ENCODE measurements at places on chromosomes 4 and X.
A peak's percentile ranks its signal among the peaks of the same experiment; 100 is the strongest.

DNA sequence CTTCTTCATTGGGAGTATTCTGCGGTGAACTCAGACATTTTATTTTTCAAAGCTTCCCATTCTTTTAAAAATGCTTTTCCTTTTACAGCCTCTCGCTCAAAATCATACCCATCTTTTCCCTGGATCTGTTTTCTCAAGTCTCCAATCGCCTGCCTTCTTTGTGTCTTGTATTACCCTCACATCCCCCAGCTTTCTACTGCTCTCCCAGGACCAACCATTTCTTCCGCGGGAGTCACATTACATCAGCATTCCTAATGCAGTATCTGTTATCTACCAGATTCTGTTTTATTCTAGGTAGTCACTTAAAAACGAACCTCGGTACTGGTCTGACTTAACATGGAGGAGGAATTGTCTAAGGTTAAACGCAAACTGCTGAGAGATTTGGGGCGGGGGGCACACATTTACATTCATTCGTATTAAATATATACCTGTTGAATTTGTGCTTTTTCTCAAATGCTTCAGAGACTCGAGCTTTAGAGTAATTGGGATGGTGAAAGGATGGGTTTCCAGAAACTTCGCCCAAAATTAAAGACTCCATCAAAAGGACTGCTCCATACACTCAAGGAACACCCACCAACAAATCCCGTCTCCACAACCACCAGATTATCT, 493 bp upstream of the UCHL1 start:
- no peak for DNase-seq

DNA sequence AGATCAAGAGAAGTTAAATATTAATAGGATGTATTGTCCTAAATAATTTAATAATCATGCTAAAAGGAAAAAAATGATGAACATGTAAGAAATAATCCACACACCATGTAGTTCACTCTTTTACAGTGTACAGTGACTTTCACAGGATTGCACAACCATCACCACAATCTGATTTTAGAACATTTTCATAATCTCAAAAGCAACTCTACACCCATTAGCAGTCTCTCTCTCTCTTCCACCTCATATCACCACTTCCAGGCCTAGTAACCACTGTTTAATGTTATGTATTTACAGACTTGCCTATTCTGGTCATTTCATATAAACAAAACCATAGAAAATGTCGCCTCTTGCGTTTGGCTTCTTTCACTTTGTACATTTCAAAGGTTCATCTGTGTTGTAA, 153.4 kb downstream of the FSTL5 start:
- DNase-seq: no peak

- no peak for DNase-seq
These were observed 86.7 kb downstream of the PTTG2 start for GRCh38 chr4:38046727-38047489.

GRCh38 chrX:14919407-14919806, 46.2 kb downstream of the MOSPD2 start:
- no peak for DNase-seq

GRCh38 chr4:95643627-95644026, 94.9 kb upstream of the UNC5C start:
- DNase-seq: no peak

DNA sequence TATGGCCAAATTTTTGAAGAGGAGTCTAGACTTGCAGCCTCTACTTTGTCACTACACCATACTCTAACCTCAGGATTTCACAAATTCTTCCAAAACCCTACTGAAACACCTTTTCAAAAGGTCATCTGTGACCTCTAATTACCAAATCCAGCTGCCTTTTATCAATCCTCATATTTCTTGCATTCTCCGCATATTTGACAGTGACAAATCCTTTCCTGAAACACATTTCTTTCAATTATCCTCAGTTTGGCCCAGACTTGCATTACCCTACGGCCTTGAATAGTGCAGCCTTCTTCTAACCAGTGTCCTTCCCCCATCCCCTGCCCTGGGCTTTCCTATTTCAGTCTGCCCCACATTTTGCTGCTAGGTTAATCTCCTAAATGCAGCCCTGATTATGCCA, 25.5 kb downstream of the MID2 start:
- DNase-seq: no peak

- no peak for DNase-seq
These were observed 33.0 kb downstream of the DRP2 start for GRCh38 chrX:101252634-101253033.

- no peak for DNase-seq
These were observed 539.8 kb downstream of the ADGRL3 start for GRCh38 chr4:61739887-61740286.

- no peak for DNase-seq
These were observed 25.5 kb downstream of the GPAT3 start for GRCh38 chr4:83561381-83561780.

DNA sequence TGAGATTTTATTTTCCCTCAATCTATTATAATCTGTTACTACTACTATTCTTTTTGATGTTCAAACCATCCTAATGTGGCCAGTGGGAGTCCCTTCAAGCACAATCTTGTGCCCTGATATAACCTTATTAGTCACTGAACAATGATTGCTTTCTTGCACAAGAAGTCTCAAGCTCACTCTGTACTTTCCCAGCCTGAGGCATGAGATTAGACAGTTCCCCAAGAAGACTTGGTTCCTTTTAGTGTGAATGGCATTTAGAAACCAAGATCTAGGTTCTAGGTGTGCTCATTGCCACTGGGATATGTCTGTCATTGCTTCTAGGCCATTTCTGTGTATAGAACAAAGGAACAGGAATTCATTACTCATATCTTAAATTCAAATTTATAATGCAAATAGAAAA, 28.0 kb upstream of the RBM41 start:
- no peak for DNase-seq

DNA sequence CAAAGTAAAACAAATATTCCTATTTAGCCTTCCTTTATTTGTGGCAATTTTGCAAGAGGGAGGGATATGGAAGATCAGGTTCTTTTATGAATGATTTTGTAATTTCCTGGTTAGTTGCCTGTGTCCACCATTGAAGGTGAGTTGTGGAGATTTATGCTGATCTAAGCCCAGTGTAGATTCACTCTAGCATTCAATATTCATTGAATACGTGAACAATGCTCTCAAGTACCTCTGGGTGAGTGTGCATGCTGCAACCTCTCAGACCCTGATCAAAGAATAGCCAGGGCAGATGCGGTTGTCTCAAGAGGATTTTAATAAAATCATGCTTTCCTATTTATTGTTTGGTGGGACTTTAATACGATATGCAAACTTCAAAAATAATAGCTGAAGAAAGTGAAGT, 628.4 kb downstream of the SPRY1 start:
- no peak for DNase-seq

GRCh38 chr4:5784021-5784420, 73.0 kb downstream of the EVC start:
- no peak for DNase-seq

- no peak for DNase-seq
These were observed 34.0 kb upstream of the GNPDA2 start for GRCh38 chr4:44760142-44760898.

DNA sequence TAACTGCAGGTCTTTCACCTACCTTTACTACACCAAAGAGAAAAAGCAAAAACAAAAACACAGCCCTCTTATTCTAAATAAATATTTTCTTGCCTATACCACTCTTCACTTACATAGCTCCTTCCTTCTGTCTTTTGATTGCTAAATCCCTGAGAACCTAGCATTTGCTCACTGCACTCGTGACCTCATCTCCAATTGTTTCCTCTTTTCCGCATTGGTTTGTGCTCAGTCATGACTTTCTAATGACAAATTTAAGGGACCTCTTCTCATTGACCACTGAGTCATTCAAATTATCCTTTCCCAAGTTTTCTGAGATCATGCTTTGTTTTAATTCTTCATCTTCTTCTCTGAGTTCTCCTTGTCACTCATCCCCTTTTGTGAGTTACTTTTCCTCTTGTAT, 1697.1 kb downstream of the STIM2 start:
- DNase-seq: no peak

DNA sequence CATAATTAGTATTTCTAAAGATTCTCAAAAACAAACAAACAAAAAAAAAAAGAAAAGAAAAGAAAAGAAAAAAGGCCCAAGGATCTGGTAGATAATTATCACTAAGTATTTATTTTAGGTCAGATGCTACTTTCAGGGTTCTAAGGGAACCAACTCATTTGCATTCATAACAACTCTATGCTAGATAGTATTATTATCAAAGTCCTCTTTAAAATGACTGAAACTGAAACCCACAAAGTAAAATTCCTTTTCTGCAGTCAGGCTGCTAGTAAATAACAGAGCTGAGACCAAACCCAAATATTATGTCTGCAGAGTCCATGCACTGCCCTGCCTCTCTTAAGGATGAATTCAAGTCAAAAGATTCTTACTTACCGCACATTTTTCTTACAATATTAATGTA, 38.3 kb upstream of the MAPK10 start:
- no peak for DNase-seq

GRCh38 chrX:57821703-57822387, 88.4 kb downstream of the ZXDA start:
- peak; percentile 13 for DNase-seq

- peak; percentile 4 for DNase-seq
These were observed 168.3 kb downstream of the SPRY1 start for GRCh38 chr4:123564758-123565346.

DNA sequence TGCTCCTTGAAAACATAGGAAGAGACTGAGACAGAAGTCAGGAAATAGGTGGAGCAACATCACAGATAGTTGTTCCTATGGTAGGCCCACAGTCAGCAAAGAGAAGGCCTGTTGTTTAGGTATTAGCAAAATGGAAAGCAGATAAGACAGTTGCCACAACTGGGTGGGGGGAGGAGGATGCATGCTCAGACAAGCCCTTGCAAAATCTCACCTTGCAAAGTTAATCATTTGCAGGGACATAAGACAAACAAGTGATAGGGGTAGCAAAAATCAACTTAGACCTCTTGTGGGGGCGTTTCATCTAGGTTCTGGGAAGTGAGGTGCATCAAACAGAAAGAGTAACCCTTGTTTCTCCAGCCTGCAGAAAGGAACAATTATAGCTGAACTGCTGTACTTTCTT, 30.7 kb downstream of the SERPINA7 start:
- DNase-seq: no peak

- no peak for DNase-seq
These were observed 34.5 kb upstream of the WAS start for GRCh38 chrX:48649102-48649501.

DNA sequence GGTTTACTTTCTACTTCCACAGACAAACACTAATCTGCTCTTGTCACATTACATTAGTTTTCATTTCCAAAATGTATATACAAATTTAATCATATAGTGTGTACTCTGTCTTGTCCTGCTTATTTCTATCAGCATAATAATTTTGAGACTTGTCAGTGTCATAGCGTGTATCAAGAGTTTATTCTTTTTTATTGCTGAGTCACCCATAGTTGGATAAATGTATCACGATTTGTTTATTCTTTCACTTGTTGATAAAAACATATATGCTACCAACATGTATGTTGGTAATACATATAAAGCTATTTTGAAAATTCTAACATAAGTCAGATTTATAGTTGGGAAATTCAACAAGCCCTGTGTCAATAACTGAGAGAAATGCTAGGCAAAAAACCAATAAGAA, 261.2 kb downstream of the TRAM1L1 start:
- DNase-seq: no peak

GRCh38 chr4:119207051-119207450, 5.5 kb upstream of the USP53 start:
- no peak for DNase-seq

GRCh38 chrX:114970806-114971205, 46.6 kb downstream of the IL13RA2 start:
- no peak for DNase-seq

- peak; percentile 20 for DNase-seq
These were observed 151.3 kb upstream of the TTC29 start for GRCh38 chr4:147096667-147097604.

DNA sequence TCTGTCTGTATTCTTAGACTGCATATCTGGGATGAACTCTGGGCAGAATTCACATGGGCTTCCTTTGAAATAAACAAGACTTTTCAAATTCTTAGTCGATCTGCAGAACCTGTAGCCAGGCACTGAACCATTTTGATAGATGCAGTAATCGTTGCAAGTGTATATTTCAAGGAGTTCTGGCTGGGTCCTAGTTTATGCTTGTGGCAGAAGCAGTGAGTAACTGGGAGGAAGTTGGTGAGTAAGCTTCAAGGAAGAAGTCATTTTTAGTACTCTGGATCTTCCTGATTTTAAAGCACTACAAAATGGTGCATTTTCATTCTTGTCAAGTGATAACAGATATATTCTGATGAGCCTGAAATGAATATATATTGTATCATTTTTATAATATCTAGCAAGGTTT, 9.5 kb downstream of the HPRT1 start:
- no peak for DNase-seq

GRCh38 chr4:121726642-121727268, 30.0 kb upstream of the ANXA5 start:
- no peak for DNase-seq

DNA sequence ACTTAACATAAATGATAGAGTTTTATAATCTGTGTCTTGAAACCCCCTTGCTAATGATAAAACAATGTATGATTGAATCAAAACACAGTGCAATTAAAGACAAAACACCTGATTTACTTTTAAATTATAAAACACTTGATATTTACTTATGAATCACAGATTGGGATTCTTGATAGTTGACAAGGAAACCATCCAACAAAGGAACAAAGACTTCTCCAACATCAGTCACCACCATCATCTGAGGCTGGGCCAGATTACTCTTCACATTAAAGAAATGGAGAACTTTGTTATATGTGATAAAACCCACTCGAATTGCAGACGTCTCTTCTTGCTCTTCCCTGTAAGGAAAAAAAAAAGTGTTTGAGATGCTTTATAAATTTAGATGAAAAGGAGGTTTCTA, 67.4 kb downstream of the METTL14 start:
- no peak for DNase-seq

GRCh38 chr4:159227984-159228383, 125.1 kb downstream of the RAPGEF2 start:
- DNase-seq: no peak

GRCh38 chrX:118593407-118593806, 97.8 kb downstream of the DOCK11 start:
- no peak for DNase-seq

GRCh38 chr4:169315530-169316343, 45.0 kb upstream of the SH3RF1 start:
- DNase-seq: no peak

- DNase-seq: no peak
These were observed 53.6 kb upstream of the TLR3 start for GRCh38 chr4:186015212-186015817.

- DNase-seq: no peak
These were observed 51.2 kb upstream of the TMSB15B start for GRCh38 chrX:103911236-103911635.

GRCh38 chr4:6992728-6993677, 50.2 kb upstream of the TADA2B start:
- no peak for DNase-seq

GRCh38 chr4:169151671-169152070, 119.1 kb downstream of the SH3RF1 start:
- DNase-seq: no peak

DNA sequence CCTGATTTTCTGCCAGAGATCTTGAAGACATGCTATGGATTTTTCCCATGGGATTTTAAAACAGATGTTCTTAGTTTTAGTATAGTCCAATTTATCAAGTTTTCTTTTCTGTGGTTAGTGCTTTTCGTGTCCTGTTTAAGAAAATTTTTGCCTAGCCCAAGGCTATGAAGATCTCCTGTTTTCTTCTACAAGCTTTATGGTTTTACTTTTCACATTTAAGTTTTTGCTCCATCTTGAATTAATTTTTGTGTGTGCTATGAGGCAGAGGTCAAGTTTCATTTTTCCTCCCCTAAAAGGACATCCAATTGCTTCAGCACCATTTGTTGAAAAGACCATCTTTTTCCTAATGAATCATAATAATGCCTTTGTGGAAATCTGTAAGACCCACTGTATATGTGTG, 65.6 kb downstream of the POLR2B start:
- no peak for DNase-seq

- no peak for DNase-seq
These were observed 133.2 kb upstream of the ANXA3 start for GRCh38 chr4:78418406-78418805.
